Esophagus squamous epithelium (tissue), 5 donors: ENCODE measurements at places on chromosomes 5 and 9.

- DNase-seq = no peak
- H3K27ac ChIP-seq = no peak overlapping the region
- no peaks in the 10 kb centered on the region for H3K27me3 ChIP-seq
- peaks cover 10% of the 10 kb centered on the region for H3K4me1 ChIP-seq
- no peak overlapping the region for H3K4me3 ChIP-seq
- H3K36me3 ChIP-seq = peaks cover 67% of the 10 kb centered on the region
Measured at GRCh38 chr9:127455324-127455992, 4.1 kb downstream of the LRSAM1 start.

GRCh38 chr5:16050414-16050813, 129.2 kb downstream of the MARCHF11 start:
- no peaks in the 10 kb centered on the region for H3K4me1 ChIP-seq
- H3K27me3 ChIP-seq = no peaks in the 10 kb centered on the region
- no peak for DNase-seq
- no peaks in the 10 kb centered on the region for H3K36me3 ChIP-seq
- H3K27ac ChIP-seq = no peak overlapping the region

- H3K27me3 ChIP-seq = no peaks in the 10 kb centered on the region
- DNase-seq = no peak
- H3K36me3 ChIP-seq = peaks cover 22% of the 10 kb centered on the region
- peaks cover 7% of the 10 kb centered on the region for H3K4me1 ChIP-seq
Measured at GRCh38 chr5:80238778-80239679, 16.8 kb downstream of the SERINC5 start.

- no peaks in the 10 kb centered on the region for H3K4me1 ChIP-seq
- no peaks in the 10 kb centered on the region for H3K36me3 ChIP-seq
- no peak for DNase-seq
- no peaks in the 10 kb centered on the region for H3K27me3 ChIP-seq
- H3K4me3 ChIP-seq = no peak overlapping the region
- H3K27ac ChIP-seq = peak overlapping the region; percentile 68
Measured at GRCh38 chr9:119005162-119005561, 364.1 kb downstream of the BRINP1 start.

DNA sequence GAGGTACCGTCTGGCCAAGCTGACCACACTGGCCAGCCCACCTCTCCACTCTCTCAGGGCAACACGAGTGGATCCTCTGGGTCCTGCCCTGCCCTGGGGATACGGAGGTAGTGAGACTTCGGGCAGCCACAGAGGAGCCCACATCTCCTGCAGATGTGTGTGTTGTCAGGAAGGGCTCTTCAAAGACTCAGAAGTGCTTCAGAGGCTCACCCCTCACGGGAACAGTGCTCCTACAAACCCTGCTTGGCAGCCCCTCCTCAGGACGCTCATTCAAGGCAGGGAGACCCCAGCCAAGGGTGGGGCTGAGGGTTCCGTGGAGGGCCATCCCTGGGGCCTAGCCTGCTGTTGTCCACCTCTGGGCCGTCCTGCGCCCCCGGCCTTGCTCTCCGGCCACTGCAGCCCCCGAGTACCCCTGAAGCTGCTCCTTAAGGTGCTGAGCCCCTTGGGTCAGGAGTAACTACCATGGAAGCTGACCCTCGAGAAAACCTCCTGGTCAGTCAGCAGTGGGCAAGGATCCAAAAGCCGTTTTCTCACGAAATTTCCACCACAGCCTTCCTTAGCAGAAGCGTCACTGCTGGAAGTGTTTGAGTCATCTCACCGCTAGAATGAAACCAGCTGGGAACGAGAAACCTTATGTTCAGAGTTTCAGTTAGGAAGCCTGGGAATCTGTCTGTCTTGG, 23.2 kb upstream of the LRRC14B start:
- H3K4me1 ChIP-seq = no peaks in the 10 kb centered on the region
- no peak overlapping the region for H3K4me3 ChIP-seq
- no peaks in the 10 kb centered on the region for H3K36me3 ChIP-seq
- DNase-seq = no peak
- no peak overlapping the region for H3K27ac ChIP-seq
- no peaks in the 10 kb centered on the region for H3K27me3 ChIP-seq

- H3K4me3 ChIP-seq = no peak overlapping the region
- H3K4me1 ChIP-seq = no peaks in the 10 kb centered on the region
- no peak overlapping the region for H3K27ac ChIP-seq
- H3K36me3 ChIP-seq = no peaks in the 10 kb centered on the region
- DNase-seq = no peak
Measured at GRCh38 chr5:89399548-89399947, 516.6 kb upstream of the MEF2C start.

GRCh38 chr9:4796988-4797853, 4.5 kb downstream of the RCL1 start:
- H3K4me1 ChIP-seq = peaks cover 42% of the 10 kb centered on the region
- no peaks in the 10 kb centered on the region for H3K36me3 ChIP-seq
- H3K27ac ChIP-seq = no peak overlapping the region
- no peak overlapping the region for H3K4me3 ChIP-seq
- no peak for DNase-seq

DNA sequence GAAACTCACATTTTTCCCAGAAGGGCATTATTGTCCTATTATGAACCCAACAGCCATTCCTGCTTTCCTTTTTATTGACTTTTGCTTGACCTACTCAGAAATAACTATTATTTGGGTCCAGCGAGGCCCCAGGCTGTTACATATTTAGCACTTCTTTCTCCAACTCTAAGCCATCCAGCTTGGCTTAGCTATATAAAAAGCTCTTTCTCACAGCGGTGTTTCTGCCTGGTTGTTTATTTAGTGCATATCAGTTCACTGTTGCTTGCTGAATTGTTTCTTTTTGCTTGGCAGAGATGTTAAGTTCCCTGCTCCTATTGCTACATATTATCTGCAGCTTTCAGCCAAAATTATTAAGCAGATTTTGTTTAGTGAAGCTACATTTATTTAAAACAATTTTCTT, 1156.8 kb upstream of the SEMA6A start:
- H3K4me3 ChIP-seq = no peak overlapping the region
- H3K4me1 ChIP-seq = no peaks in the 10 kb centered on the region
- H3K27ac ChIP-seq = no peak overlapping the region
- DNase-seq = no peak

DNA sequence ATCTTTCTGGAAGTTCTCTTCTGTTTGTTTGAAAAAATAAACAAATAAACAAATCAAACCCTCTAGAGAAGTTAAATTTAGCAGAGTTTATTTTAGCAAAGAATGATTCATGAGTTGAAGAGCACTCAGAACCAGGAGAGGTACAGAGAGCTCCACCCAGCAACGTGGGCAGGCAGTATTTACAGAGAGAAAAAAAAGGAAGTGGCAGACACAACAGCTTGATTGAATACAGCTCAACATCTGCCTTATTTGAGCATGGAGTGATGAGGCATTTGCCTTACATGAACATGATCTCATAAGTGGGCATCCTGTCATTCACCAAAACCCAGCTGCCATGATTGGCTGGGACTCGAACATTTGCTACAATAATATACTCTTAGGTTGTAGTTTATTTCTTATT, 381.6 kb upstream of the ADAMTS16 start:
- no peaks in the 10 kb centered on the region for H3K4me1 ChIP-seq
- DNase-seq = no peak
- H3K4me3 ChIP-seq = no peak overlapping the region

DNA sequence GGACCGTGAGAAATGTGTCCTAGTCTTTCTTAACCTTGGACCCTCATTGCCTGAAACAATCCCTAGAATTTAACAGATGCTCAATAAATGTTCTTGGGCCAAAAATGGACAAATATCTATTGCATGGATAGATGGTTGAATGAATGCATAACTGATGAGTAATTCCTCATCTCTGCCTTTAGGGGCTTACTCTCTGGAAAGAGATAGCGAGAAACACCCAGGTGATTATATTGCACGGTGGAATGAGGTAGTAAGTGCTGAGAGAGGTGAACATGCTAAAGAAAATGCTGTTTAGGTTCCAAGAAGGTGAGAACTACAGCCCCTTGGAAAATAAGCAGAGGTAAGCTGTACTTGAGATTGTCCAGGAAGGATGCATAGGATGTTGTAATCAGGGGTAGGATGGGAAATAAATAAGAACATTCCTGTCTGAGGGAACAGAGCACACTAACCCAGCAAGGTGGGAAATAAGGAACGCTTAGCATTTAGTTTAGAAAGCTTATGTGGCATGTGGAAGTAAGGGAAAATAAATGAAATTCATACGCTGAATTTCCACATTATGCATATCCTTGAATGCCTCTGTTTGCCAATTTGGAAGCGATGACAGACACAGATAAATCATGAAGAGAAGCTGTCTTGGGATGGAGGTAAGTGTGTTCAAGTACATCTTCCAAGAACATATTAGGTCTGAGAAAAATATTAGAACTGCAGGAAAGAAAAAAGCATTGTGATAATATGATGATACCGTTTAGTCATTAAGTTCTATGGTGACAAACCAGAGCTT, 426.6 kb downstream of the ARHGEF28 start:
- H3K27me3 ChIP-seq = no peaks in the 10 kb centered on the region
- no peak overlapping the region for H3K4me3 ChIP-seq
- no peaks in the 10 kb centered on the region for H3K36me3 ChIP-seq

DNA sequence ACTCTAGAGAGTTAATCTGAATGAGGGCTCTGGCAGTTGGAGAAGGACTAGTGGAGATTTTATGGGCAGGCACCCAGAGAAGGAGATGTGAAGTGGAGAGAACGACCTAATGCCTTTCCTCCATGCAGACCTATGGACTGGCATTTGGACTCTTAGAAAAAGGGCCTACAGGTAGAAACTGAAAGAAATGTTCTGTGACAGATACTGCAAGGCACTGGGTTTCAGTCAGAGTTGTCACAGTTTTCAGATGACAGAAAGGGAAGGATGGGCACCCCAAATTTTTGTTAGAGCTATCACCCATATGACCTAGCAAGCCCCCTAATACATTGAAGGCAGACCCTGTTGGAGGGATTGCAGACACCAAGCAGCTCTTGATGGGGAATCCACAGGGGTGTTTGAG, 406.8 kb downstream of the CCDC171 start:
- no peak for DNase-seq
- no peaks in the 10 kb centered on the region for H3K36me3 ChIP-seq
- H3K4me3 ChIP-seq = no peak overlapping the region
